ENCODE measurements at places on chromosomes 1 and 21.

GRCh38 chr1:108551137-108551862, 8.6 kb upstream of the EEIG2 start:
- no peak for DNase-seq

GRCh38 chr1:24481843-24482610, 20.6 kb upstream of the RCAN3 start:
- DNase-seq, result no peak

DNA sequence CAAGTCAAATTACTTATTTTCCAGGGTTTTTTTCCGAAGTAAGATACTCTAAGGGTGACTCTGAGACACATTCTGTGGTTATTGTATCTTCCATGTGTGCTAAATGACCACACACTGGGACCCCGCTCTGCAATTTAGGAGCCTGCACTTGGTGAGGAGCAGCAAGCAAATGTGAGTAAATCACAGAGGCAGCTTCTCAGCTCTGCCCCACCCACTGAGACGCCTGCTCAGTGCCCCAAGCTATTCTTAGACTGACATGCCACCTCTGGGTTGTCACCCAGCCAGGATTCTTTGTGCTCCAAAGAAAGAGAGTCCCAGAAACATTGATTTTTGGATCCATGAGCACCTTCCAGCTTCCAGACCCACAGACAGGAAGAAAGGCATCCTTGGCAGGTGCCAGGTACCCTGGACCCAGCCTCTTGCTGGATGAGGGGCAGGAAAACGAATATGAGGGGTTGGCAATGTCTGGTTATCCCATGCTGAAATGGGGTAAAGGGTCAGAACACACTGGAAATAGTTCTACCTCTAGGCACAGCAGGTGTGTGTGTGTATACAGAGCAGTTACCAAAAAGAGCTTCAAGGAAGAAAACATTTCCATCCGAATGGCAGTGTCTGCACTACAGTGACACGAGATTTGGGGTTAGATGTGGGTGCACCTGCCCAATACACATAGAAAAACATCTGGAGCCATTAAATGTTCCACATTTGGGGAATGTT, 41.2 kb downstream of the TNR start:
- no peak for DNase-seq

DNA sequence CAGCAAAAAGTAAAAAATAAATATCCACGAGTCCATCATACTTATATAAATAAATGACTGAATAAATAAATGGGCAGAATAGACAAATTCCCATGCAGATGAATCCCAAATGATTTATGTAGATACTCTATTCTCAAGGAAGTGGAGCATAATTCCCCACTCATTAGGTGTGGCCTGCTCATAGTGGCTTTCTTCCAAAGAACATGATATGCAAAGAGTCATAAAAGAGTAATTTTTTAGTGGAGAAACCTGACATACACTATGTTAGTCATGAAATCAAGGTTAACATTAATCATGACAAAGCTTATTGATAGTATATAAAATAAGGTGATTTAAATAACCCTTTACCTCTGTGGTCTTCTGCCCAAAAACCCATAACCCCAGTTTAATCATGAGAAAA, 298.9 kb downstream of the DPYD start:
- DNase-seq, result no peak

DNA sequence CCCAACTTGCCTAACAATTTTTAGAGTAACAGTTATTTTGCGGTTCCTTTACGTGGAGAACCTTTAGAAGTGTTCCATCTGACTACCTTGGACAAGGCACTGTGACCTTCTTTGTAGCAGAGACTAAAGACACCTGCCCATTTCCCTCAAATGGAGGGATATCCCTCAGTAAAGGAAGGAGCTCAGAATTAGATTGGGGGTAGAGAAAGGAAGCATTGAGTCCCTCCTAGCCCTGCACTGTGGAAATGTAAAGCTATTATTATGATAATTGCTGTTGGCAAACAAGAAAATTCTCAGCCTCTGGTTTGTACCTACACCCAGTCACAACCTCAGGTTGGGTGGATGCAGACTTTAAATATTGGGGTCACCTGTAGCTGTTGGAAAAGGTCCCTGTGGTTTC, 72.6 kb upstream of the MACF1 start:
- DNase-seq, result no peak

DNA sequence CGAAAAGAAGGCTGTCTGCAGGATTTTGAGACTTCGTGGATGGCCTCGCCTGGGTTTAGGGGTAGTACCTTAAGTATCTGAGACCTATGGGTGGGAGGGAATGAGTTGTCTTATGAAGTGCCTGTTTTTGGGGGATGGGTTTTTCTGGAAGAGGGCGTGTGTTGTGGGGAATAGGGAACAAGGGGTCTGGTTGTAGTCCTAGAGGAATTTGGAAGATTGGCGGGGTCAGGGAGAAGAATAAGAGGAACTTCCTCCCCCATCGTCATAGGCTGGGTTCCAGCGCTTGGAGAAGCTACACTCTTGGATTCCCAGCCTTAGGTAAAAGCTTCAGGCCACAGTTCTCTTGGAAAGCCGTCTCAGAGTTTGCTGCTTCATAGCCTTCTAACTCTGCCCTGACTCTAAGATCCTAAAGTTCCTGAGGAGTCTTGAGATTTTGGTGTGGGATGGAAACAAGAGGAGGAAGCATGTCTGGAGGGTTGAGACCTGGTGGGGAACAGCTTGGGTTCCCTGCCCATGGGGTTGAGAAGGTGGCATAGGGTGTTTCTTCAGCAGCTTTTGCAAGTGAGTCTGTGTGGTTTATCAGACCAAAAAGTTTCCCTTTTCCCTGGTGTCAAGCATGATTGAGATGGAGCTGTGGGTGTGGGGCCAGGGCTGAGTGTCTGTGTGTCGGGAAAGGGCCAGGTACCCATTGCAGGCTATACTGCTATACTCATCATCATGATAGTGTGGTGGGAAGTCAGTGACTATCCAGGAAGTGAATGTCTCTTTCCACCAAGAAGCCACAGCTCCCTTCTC, 1.8 kb downstream of the VANGL2 start:
- DNase-seq, result no peak

DNA sequence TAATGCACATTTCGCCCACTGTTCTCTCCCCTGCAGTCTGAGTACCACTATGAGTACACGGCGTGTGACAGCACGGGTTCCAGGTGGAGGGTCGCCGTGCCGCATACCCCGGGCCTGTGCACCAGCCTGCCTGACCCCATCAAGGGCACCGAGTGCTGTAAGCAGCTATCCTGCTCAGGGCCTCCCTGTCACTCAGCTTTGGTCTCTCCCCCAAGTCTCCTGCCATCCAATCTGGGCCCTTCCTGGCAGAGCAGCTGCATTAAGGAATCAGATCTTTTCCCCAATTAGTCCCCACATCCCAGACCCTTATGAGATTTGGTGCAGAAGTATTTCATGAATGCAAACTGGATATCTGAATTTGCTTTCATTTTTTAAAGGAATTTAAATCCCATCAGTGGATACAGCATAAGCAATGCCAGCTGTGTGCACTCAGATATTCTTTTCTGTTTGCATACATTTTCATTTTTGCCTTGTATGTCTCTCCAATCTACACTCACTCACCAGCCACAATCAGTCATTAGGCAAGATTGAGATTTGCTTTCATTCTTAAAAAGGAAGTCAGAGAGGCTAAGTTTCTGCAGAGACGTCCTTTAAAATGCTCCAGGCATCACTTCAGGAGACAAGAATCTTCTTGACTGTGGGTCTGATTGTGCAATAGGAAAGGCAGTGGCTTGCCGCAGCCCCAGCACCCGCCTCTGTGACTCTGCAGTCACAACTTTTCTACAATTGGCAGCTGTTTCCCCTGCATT, 48.1 kb downstream of the ELAPOR1 start:
- peak; percentile 40 for DNase-seq

DNA sequence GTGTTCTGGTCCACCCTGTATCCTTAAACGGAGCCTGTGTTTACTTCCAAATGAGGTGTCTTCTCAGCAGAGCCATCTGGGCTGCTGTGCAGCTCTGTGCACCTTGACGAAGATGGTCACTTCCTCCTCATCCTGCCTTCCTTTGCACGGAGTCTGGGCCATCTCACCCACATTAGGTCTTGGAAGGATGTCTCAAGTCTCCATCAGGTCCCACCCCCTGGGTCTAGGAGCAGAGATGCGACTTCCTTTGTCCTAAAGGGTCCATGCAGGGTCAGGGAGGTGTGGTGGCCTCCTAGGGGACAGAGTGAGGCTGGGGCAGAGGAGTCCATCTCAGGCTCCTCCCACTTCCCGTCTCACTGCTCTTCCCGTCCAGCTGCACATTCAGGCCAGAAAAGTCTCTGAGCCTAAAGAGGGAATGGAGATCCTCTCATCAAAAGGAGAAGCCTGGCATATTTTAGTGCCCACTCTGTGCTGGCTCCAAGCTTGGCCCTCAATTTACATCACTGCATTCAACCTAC, 209.2 kb downstream of the MATN1 start:
- DNase-seq, result no peak

DNA sequence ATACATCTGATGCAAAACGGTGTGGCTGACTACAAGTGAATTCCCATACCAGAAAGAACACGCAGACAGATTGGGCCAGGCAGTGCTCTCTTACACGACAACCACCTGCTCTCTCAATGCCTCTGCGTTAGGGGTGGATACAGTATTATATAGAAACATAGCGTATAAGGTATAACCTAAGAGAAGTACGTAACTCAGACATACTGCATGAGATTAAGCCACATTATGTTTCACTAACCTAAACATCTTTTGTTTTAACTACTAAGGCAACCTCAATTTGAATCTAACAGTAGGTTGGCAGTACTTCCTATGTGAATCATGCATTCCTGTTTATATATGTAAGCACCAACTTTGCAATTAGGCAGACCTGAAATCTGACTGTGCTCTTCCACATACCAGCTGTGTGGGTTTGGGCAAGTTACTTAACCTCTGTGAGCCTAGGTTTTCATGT, 58.1 kb upstream of the COA6 start:
- DNase-seq, result peak; percentile 85

- no peak for DNase-seq
These were observed 59.3 kb downstream of the MAN1C1 start for GRCh38 chr1:25675729-25676476.

GRCh38 chr1:31763671-31764311, 349 bp downstream of the ADGRB2 start:
- DNase-seq, result no peak

DNA sequence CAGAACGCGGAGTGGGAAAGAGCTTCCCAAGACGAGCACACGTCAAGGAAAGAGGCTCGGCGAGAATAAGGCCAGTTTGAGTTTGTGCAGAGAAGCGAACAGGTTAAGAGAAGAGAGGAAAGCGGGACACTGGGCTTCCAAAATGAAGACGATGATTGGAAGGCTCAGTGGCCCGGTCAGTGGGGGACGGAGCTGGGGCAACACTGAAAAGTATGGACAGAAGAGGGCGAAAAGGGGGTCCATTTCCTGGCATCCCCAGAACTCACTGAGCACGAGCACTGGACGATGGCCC, 258 bp downstream of the CCT3 start:
- DNase-seq, result no peak

- DNase-seq, result peak; percentile 46
These were observed 97.2 kb upstream of the ARTN start for GRCh38 chr1:43836267-43836951.

- no peak for DNase-seq
These were observed 1.1 kb upstream of the S100A9 start for GRCh38 chr1:153356392-153357075.

- no peak for DNase-seq
These were observed 20.7 kb downstream of the DIPK1A start for GRCh38 chr1:92940541-92940940.

DNA sequence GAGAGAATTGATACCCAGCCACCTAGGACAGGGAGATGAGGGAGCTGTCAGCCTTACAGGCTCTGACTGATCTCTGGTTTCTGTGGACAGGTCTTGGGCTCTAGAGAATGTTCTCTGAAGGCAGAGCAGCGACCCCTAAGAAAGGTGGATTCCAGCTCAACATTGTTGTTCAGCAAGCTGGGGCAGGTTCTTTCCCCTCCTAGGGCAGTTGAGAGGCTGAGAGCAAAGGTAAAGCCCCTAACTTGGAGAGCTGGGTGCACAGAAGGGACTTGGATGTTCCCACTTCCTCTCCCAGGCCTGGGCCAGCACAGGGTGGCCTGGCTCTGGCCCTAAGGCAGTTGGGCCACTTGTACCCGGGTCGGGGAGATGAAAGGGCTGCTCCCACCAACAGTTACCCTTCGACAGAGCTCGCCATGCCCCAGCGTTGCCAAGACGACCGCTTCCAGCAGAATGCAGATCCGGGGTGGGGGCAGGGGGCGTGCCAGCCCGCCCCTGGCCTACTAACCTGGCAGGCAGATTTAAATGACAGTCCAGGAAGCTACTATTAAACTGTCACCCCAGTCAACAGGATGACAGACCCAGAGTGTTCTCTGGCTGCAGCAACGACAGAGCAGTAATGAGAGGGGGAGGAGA, 31.6 kb downstream of the LRP8 start:
- no peak for DNase-seq

DNA sequence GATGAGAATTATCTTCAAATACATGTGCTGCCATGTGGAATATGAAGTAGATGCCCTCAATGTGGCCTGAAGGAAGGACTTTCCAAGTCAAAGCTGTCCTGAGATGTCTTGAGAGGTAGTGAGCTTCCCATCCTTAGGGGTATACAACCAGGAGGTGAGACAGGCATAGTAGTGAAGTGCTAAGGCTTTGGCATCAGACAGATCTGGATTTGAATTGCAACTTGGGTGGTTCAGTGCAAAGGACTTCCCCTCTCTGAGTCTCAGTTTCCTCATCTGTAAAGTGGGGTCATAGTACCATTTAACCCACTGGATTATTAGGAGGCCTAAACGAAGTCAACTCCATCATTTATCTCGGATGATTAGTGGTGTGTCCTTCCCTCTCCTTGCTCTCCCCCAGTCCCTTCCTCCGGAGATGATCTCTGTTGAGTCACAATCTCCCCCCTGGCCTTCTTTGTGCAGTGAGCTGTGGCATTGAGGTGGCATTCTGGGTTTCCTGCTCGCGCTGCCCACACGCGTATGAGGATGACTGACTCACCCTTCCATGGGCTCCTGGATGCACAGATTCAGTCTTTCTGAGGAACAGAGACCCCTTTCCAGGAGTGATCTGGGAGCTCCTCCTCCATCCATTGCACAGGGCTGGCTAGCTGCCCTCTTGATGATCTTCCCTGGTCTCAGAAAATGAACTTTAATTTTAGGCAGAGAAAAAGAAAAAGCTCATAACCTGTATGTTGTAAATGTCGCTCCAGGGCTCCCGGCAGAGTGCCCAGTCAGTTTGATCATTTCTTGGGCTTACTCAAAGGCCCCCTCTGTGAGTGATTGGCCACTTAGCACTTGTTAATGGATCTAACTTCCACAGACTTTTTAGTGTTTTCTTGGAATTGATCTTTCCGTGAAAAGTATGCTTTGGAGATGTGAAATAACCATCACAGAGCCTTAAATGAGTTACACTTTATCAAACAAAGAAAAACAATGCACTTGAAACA, 354.6 kb downstream of the PTPRU start:
- peak; percentile 72 for DNase-seq
